ENCODE measurements at places on chromosomes 12 and 14.

GRCh38 chr14:65783576-65783975 is 371.0 kb downstream of the FUT8 start:
- DNase-seq = no peak

GRCh38 chr12:92424338-92424737 is 278.5 kb upstream of the PLEKHG7 start:
- no peak for DNase-seq

GRCh38 chr14:99132821-99133635 is 139.0 kb downstream of the BCL11B start:
- DNase-seq = no peak

- DNase-seq = no peak
Measured at GRCh38 chr14:99737956-99738667, 54.0 kb downstream of the CYP46A1 start.

DNA sequence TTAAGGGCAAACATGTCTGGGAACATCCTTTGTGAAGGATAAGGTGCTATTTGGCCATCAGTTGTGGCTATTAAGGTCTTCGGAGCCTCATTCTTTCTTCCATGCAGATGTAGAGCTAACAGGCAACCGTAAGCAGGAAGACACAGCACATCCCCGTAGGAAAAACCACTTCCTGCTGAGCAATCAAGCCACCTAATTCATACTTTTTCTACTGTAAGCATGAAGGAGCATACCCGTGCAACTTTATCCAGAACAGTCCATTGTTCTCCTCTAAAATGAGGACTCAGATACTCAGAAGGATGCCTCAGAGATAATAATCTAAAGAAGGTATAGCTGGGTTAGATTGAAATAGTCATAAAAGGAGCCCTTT is 232.0 kb downstream of the PPM1H start:
- DNase-seq = no peak

- no peak for DNase-seq
Measured at GRCh38 chr12:67559751-67560150, 88.8 kb upstream of the DYRK2 start.

GRCh38 chr12:93578221-93578620 is 5.7 kb downstream of the SOCS2 start:
- DNase-seq = no peak

GRCh38 chr14:105852378-105853088 is 326.1 kb downstream of the TMEM121 start:
- no peak for DNase-seq

- DNase-seq = no peak
Measured at GRCh38 chr12:13411287-13411686, 214.8 kb downstream of the EMP1 start.

DNA sequence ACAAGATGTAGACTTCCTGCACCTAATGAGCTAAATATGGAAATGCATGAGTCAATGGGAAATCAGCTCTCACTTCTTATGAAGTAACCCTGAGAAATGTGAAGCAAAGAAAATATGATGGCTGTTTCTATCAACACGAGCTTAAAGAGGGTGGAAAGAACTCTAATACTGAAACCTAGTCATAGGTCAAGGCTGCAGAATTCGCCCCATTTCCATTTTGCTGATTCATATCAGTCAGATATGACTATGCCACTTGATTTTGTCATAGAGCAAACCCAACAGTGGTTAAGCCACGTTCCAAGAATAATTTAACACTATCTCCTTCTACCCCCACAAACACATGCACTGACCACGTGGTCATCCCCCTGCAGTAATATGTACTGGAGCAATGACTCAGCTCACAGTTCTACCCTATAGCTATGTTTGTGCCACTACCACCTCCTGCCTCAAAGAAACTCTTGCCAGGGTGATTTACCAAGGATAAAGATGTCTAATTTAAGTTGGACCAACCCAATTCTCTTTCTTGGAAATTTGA is 157.5 kb downstream of the TMTC3 start:
- no peak for DNase-seq

- DNase-seq = no peak
Measured at GRCh38 chr12:54127538-54128259, 61.1 kb downstream of the SMUG1 start.

- peak; percentile 2 for DNase-seq
Measured at GRCh38 chr12:13661005-13661887, 320.2 kb downstream of the GRIN2B start.

DNA sequence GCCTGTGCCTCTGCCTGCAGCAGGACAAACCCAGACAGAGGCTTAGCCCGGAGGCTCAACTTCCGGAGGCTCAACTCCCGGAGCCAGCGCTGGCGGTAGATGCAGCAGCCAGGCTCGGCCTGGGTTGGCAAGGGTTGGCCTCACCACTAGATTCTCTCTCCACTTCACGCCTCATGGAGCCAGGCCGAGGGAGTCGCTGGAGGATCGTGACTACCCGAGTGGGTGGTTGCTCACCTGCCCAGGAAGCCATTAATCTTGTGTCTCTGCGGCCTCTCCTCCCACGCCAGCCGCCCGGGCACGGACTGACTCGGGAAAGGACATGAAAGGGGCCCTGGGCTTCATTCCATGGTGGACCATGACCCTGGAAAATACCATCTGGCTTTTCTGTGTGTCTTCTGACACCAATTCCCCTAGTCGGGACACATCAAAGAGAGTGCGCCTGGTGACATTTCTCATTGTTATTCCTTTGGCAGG is 20.8 kb downstream of the ESRRB start:
- no peak for DNase-seq

- peak; percentile 72 for DNase-seq
Measured at GRCh38 chr12:91811481-91812287, 334.0 kb downstream of the BTG1 start.

- DNase-seq = no peak
Measured at GRCh38 chr12:104026841-104027599, 23.0 kb downstream of the GLT8D2 start.

- DNase-seq = no peak
Measured at GRCh38 chr14:70358631-70359030, 852 bp downstream of the COX16 start.

GRCh38 chr14:90828642-90829487 is 12.6 kb upstream of the TTC7B start:
- peak; percentile 29 for DNase-seq

GRCh38 chr12:65229441-65229840 is 49.0 kb upstream of the MSRB3 start:
- DNase-seq = no peak

DNA sequence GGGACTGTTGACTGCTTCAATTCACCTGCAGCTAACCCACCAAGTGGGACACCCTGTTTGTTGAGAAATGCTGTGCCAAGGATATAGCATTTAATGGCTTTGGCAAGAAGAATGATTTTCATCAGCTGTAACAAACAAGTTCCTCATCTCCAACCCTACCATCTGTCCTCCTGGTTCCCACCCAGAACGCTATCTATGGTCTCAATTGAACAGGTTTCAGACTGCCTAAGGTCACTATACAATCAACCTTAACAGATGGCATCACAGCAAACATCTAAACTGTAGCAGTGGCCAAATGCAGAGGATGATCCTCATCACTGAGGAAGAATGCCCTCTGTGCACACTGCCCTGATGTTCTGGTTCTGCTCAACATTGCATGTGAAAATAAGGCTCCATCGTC is 546.2 kb upstream of the FOXG1 start:
- DNase-seq = no peak

DNA sequence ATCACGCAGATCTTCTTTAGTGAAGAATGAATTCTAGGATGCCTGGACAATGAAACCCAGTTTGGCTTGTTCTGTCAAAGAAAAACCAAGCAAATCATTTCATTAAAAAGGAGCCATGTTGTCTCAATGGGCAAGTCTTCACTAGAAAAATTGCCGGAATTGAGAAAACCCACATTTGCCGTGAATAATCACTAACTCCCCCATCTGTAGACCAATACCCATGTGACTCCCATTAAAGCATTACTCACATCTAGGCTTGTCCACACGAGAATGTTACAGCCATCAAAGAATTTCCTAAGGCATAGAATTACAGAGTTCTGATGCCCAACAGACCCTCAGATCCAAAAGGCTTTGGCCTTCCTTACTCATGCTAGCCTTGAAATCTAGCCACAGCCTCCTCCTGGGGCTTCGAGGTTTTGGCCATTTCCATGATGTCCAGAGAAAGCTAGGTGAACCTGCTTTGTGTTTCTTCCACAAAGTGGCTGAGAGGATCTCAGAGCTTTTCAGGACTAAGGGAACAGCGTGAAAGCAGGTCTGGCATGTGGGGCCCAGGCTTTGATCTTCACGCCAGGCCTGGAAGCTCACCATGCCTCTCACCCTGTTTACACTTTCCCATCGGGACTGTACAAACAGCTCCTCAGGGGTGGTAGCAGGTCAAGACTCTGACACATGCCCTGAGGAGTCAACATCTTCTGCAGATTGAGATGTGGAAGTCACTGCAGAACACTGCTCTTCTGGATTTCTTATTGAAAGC is 12.1 kb downstream of the SLC7A8 start:
- no peak for DNase-seq

DNA sequence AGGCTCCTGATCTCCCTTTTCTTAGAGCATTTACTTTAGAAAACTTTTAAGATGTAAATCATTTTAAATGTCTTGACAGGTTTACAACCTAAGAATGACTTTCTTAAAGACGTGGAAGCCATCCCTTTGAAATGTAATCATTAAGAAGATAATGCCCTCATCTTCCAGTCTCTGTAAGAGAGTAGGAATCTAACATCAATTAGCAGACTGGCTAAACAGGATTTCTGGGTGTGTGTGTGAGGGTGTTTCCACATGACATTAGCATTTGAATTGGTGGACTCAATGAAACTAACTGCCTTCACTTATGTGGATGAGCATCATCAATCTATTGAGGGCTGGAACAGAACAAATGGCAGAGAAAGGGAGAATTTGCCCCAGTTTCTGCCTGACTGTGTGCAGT is 329.5 kb downstream of the RPL10L start:
- DNase-seq = no peak

- no peak for DNase-seq
Measured at GRCh38 chr12:89528434-89528833, 2.6 kb upstream of the POC1B start.

DNA sequence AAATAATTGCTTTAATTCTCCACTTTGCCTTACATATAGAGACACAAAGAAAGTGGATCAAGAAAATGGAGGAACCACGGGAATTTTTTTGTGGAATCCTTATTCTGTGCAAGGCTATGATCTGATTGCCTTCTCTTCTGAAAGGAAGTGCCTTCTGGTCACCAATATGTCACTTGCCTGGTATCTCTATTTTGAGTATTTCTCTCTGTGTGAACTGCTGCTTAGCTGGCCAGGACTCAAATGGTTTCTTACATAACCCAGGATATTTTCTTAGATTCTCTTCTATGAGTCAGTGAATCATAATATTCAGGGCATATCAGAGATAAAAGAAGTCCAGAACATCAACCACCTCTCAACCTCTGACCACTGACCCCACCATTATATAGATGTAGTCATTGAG is 156.1 kb downstream of the DIO2 start:
- no peak for DNase-seq

- DNase-seq = no peak
Measured at GRCh38 chr14:90544971-90545370, 148.1 kb downstream of the CALM1 start.

DNA sequence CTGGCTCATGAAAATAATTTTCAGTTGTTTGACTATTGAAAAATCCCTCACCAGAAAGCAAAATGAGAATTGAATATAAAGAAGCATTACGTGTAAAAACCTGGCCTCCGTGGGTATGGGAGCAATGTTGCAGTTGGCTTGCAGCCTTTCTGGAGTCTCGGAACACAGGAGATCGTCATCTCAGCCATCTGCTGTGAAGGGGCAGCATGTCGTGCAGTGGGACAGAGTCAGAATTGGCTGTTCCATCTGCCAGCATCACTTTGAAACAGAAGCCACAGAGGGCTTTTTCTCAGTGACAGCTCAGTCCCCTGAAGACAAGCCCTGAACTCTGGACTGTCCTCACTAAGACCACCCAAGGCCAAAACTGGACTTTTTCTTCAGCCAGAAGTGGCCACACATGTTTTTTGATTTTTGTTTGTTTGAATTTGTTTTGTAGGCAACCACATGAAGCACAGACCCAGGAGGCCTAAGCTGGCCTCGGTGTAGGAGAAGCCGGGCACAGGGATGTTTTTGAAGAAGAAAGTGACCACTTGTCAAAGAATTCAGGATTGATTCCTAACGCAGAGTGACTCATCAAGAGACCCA is 170.8 kb upstream of the DYRK2 start:
- no peak for DNase-seq

DNA sequence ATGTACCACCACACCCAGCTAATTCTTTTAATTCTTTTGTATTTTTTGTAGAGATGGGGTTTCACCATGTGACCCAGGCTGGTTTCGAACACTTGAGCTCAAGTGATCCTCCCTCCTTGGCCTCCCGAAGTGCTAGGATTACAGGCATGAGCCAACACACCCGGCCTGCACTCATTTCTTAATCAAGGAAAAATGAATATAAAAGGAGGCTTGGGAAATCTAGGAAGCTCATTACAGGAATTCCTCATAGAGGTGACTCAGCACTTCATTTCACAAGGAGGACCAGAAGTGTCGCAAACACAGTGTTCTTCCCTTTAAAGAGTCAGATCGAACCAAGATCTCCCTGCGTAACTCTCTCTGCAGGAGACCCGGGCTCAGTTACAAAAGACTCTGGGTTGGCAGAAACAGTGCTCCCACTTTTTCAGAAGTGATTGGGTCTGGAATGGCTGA is 30.3 kb downstream of the NFKBIA start:
- no peak for DNase-seq

DNA sequence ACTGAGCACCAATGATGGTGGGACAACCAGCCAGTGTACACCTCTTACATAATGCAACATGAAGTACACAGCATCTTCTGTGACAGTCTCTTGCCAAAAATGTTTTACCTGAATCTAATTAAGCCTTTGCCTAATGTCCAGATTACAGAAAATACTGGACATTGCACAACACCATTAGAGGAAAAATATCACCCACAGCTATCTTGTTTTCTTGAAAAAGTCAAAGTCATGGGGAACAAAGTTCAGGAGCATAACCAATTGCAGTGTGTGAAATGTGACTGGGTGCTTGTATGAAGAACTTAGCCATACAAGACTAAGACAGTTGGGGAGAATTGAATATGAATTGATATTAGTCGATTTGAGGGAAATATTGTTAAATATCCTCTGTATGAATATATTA is 12.1 kb upstream of the ANO6 start:
- DNase-seq = no peak

DNA sequence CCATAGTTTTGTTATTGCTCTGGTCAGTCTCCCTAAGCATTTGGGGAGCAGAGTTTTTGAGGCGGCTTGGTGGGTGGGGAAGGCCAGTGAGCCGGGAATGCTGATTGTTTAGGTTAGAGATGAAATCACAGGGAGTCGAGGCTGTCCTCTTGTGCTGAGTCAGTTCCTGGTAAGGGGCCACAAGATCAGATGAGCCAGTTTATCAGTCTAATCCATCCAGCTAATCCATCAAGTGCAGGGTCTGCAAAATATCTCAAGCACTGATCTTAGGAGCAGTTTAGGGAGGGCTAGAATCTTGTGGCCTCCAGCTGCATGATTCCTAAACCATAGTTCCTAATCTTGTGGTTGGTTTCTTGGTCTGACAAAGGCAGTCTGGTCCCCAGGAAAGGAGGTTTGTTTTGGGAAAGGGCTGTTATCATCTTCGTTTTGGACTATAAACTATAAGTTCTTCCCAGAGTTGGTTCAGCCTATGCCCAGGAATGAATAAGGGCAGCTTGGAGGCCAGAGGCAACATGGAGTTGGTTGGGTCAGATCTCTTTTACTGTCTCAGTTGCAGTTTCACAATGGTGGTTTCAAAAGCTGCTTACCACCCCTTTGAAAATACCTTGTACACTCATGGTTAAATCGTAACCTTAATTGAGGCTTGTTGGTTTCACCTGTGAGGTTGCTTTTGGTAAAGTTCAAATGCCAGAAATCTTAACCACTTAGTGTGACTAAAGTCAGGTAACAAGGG is 33.6 kb upstream of the HIGD1C start:
- DNase-seq = no peak

GRCh38 chr14:53663709-53664108 is 292.9 kb downstream of the BMP4 start:
- DNase-seq = no peak

Data from CD4-positive, alpha-beta T cell treated with Interleukin-6 at 100 ng/mL for 8 hours (primary cell).